ENCODE measurements at places on chromosomes 4 and X.

GRCh38 chr4:173282626-173283025 is 51.5 kb downstream of the HMGB2 start:
- no peak for DNase-seq

GRCh38 chr4:5036239-5036638 is 15.0 kb upstream of the STK32B start:
- DNase-seq: no peak

DNA sequence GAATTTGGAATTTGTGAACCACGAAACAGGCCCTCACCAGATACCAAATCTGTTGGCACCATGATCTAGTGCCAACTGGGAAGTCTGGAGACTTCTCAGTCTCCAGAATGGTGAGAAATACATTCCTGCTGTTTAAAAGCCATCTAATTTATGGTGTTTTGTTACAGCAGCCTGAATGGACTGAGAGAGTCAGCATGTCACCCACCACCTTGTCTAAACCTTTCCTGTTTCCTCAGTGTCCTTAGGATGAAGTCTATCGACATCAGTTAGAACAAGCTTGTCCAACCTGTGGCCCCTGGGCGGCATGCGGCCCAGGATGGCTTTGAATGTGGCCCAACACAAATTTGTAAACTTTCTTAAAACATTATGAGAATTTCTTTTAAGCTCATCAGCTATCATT is 42.1 kb downstream of the FREM3 start:
- DNase-seq: no peak

- DNase-seq: no peak
Observed at GRCh38 chr4:80005863-80006262, 67.2 kb downstream of the ANTXR2 start.

DNA sequence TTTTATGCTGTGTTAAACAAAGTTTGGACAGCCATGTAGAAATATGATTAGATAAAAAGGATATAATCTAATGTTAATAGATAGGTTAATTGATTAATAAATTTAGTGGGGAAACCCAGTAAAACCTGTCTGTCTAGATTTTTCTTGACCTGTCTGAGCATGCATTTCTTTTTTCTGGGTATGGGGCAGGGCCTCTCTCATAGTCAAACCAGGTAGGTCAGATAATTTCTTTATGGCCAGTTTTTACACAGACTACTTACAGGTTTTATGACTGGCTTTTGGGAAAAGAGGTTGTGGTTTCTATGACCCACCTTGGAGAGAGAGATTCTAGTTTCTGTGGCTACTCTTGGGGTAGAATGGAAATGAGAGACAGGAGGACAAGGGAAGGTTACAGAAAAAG is 135.6 kb upstream of the EPHA5 start:
- no peak for DNase-seq

DNA sequence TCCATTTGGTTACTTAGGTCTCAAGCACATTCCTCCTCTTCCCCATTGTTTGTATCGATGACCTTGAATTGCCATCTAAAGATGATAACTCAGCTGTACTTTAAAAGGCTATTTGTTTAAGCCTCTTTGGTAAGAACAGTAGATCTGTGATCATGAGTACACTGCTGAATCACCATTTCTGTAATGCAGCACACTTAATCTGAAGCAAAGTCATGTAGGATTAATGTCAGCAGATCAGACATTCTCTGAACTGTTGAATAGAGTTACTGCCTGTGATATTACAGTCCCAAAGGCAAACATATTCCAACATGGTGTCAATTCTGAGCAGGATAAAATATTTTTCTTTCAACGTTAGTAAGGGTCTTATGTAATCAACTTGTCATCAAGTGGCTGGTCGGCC is 631.6 kb downstream of the TECRL start:
- DNase-seq: no peak

- DNase-seq: no peak
Observed at GRCh38 chrX:74232859-74233258, 71.1 kb upstream of the ZCCHC13 start.

DNA sequence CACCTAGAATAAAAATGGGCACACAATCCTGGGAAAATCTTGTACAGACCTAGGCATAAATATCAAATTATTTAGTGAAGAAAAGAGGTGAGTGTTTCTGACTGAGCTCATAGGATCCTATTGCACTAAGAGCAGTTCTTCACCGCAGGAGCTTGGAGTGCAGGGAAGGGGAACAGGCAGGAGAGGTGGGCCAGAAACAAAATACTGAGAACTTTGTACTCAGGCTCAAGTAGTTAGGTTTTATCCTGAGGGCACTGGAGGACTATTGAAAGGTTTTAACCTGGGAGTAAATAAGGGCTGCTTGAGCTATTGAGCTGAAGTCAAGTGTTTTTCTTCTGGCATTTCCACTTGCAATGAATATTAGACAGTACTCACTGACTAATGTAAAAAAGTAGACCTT is 12.2 kb downstream of the EPHA5 start:
- no peak for DNase-seq

DNA sequence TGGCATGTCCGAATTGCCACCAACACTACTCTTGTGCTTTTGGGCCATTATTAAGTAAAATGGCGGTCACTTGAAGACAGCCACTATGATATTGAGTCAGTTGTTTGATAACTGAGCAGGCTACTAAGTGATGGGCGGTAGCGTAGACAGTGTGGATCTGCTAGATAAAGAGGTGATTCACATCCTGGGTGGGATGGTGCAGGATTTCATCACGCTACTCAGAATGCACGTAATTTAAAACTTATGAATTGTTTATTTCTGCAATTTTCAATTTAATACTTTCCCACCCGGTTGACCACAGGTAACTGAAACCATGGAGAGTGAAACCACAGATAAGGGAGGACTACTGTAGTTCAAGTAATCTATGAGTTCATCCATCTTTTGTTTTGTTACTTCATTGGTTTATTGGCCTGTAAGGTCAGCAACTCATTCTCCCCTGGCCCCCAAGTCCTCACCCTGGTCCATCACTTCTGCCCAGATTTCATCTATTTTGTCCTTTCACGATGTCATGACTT is 2.9 kb downstream of the ARAF start:
- DNase-seq: no peak

DNA sequence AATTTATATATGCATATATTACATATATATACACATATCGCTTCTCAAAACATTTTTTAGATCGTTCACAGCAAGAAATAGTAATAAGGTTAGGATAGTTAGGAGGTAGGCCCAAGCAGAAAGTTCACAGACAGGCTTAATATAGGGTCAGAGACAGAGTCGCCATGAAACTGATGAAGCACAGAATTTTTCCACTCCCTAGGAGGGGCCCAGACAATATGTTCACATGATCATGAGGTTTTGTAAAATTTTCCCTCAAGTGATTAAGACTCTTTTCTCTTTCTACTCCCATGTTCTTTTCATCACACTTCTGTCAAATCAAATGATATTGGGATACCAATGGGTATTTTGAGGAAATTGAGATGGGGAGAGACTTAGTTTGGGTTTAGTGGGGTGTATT is 5.2 kb upstream of the ENAM start:
- DNase-seq: no peak

- no peak for DNase-seq
Observed at GRCh38 chr4:41599192-41599786, 61.3 kb downstream of the LIMCH1 start.

GRCh38 chr4:73917081-73917501 is 47.9 kb downstream of the CXCL1 start:
- peak; percentile 77 for DNase-seq

DNA sequence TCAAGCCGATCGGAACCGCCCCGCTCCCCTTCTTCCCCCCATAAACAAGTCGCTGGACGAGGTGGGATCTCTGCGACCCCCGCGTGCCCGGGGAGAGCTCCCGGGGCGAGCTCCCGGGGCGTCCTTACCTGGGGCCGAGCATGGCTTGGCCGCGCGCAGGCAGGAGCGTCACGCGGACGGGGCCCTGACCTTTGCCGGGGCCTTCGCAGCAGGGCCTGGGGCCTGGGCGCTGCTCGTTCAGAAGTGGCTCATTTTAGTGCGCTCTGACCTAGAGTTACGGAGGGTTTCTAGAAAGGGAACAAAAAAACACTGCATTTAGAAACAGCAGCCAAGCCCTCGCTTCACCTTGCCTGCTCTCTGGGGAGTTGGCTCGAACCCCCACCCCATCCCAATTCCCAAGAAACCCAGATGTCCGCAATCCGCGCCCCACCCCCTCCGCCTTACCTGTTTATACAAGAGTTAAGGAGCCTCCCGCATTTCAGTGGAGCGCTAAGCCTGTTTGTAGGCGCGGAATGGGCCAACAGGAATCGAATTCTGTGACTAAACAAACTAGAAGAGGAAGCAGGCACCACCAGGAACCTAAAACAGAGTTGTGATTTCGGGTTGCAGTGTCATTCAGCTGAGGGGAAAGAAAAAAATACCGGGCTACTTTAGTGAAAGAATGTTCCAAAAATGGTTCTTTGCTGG is 814 bp upstream of the RBM47 start:
- no peak for DNase-seq

- no peak for DNase-seq
Observed at GRCh38 chrX:148915474-148915873, 415.1 kb downstream of the AFF2 start.

DNA sequence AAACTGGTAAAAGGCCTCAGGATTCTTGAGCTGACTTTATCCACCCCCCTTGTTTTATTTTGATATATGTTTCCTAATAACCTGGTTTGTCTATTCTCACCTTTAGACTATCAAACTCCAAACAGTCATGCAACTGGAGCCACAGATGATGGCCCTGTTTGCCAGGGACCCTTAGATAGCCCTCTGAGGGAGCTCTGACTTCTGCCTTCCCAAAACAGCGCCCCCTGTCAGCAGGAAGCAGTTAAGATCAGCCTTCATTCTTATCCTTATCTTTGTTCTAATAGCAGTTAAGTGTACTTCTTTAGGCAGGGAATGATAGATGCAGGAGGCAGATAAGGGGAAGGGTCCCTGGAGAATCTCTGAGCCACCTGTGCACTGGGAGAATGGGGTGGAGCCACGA is 27.5 kb upstream of the CXCL13 start:
- DNase-seq: no peak

- DNase-seq: no peak
Observed at GRCh38 chr4:80452768-80453167, 117.2 kb downstream of the CFAP299 start.

GRCh38 chr4:44912980-44913379 is 186.6 kb upstream of the GNPDA2 start:
- DNase-seq: no peak

- DNase-seq: no peak
Observed at GRCh38 chr4:151339467-151339866, 14.1 kb upstream of the SH3D19 start.

- peak; percentile 64 for DNase-seq
Observed at GRCh38 chr4:94802091-94802490, 44.3 kb downstream of the BMPR1B start.

DNA sequence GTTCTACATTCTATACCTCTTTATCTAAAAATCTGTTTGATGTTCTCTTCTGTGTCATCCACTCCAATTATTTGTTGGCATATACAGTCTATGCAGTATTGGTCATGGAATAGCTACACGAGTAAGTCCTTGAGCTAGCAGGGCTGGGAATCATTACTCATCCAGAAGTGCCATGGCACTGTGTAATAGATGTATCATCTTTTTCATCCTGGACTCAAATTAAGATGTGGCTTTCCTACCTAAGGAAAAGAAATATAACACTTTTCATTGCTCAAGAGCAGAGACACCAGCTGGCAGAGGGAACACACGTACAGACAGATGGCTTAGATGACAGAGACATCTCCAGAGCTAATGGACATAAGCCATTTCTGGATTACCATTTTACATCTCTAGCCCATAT is 159.8 kb downstream of the FAM13A start:
- no peak for DNase-seq

- DNase-seq: no peak
Observed at GRCh38 chrX:86348669-86349068, 200.4 kb downstream of the DACH2 start.

DNA sequence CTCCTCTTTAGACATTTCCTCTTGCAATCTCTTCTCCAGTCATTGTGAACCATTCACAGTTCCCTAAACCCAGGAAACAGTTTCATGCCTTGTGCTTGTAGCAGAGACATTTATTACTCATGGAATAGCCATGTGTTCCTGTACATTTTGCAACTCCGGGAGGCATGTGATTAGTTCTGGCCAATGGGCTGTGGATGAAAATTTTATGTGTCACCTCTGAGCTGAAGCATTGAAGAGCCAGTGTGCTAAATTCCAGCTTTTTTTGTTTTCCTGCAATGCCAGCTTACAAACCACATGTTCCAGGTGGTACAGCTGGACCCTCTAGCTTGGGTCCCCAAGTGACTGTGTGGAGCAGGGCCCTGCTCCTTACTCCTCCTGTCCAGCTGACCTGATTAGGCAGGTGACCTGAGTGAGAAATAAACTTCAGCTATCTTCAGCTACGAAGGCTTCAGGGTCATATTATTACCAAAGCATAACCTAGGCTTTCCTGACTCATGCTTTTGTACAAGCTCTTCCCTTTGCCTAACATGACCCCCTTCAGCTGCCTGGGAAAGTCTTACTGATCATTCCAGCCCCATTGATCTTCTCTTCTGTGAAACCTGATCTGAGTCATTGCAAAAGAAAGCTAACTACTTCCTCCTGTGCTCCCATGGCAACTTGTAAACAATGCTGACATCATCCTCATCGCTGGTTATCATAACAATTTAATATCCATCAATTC is 200.4 kb downstream of the PTTG2 start:
- no peak for DNase-seq

DNA sequence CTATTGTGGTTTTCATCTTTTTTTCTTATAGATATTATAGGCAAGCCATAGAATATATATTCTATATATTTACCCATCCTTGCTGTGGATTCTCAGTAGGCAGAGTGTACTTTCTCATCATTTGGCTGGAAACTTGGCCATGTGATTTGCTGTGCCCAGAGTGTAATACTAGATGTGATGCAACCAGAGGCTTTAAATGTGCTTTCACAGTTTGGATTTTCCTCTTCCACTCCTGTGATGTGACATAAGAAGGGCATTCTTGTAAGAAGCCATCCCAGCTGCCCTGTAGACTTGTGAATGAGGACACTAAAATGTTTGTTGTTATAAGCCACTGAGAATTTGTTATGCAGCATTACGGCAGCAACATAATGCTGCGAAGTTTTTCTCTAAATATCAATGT is 10.4 kb upstream of the HPGDS start:
- DNase-seq: no peak

- no peak for DNase-seq
Observed at GRCh38 chr4:101169044-101170014, 178.0 kb downstream of the PPP3CA start.

GRCh38 chrX:9466736-9467135 is 1.9 kb downstream of the TBL1X start:
- DNase-seq: no peak

DNA sequence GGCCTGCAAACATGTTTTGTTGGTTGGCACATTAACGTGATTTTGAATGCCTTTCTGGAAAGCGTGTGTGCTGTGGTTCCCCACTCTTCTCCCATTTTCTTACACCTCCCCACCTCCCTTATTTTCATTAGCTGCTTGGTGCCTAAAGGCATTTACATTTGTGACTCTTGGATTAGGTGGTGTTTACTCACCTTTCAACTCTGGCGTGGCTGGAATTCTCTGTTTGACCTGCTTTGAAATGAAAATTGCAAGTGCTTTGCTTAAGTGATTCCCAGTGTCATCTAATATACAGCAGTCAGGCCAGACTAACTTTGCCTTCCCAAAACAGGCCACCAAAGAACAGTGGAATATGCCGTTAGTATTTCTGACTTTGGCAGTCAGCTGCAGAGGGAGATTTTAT is 80.5 kb downstream of the NHSL2 start:
- no peak for DNase-seq

Data from smooth muscle cell of the brain vasculature (primary cell).